ENCODE measurements at places on chromosomes 2 and 18.

GRCh38 chr2:64220265-64220664 lies 76.0 kb upstream of the PELI1 start:
- no peak for DNase-seq

GRCh38 chr2:222451224-222451674 lies 26.9 kb downstream of the SGPP2 start:
- no peak for DNase-seq

- no peak for DNase-seq
These were observed 14.8 kb upstream of the IMP4 start for GRCh38 chr2:130327703-130328527.

DNA sequence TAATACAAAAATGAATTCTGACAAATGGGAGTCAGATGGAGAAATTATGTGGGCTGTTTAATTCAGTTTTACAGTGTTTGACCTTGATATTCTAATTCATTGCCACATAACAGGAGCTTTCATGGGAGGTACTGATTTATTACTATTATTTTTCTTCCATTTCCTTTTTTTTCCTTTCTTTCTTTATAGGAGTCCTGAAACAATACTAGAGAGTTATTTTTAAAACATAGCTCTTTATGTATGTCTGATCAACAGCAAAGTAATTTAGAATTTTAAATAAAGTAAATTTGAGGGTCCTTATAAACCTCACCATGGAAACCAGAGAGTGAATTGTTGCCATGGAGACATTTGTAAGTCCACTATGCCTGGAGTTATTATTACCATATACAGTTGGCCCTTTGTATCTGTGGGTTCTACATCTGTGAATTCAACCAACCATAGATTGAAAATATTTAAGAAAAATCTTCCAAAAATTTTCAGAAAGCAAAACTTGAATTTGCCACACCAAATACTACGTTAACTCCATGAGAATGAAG lies 40.9 kb upstream of the PPP4R1 start:
- DNase-seq: no peak

GRCh38 chr2:152686321-152686720 lies 30.9 kb downstream of the PRPF40A start:
- DNase-seq: no peak

DNA sequence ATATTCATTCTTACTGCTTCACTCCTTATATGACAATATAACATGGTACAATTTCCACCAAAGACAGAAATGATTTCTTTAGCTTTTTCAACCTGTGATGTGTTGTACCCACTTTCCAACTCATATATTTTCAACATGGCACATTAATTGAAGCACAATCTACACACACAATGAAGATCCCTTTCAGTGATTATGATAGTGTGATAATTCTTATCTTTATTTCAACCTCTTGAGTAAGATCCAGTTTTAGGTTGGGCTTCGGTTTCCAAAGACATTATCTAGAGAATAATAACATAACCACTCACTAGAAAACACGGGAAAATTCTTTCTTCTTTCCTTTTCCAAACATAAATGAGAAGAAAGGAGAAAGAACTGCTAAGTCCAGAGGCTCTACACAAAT lies 3.4 kb upstream of the DSG3 start:
- DNase-seq: no peak

- no peak for DNase-seq
These were observed 1.8 kb downstream of the GPD2 start for GRCh38 chr2:156437931-156438410.

GRCh38 chr2:44566059-44566458 lies 204.3 kb downstream of the CAMKMT start:
- no peak for DNase-seq

DNA sequence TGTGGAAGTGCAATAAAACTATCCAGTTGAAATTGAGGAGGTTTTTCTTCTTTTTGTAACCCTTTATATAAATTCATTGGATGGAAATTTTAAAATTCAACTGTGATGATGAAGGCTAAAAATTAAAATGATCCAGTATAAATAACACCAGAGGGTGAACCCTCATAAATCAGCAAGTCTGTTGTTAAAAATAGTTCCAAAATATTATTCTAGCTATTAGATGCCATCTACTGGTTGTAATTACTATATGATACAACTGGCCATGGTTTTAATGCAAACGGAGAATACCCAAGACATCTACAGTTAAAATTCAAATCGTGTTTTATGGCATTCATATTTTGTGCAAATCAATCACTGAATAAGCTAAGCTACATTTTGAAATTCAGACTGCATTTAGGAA lies 53.8 kb downstream of the TMEM200C start:
- no peak for DNase-seq

- no peak for DNase-seq
These were observed 146.7 kb downstream of the RPIA start for GRCh38 chr2:88838165-88838635.

DNA sequence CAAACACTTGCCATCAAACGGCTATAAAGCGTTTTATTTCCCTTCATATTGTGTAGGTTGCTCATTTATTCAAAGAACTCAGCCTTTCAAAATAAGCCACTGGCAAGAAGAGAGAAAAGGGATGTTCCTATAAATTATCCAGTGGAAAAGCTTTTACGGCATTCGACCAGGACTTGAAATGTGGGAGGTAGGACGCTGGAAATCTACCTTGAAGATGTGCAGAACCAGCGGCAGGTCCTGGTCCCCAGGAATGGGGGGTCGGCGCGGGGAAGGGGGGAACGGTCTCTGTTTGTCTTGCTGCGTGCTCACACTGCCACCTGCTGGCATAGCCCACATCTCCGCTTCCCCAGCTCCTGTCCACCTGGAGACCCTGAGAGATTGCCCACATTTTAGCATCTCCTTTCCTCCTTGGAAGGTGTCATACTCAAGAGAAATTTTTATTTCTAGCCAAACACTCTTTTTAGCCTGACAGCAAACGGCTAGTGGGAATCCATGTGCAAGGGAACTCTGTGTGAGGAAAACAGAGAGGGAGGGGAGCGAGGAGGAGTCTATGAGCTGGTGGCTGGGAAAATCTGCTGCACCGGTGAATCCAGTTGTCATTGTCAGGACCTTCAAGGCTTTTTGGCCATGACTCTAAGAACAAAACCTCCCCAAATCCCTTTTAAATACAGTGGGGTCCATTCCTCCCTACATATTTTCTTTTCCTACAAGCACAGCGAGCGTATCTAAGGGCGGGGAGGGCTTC lies 349.0 kb upstream of the PKDCC start:
- peak; percentile 20 for DNase-seq

- no peak for DNase-seq
These were observed 421.3 kb downstream of the NYAP2 start for GRCh38 chr2:225820826-225821225.

DNA sequence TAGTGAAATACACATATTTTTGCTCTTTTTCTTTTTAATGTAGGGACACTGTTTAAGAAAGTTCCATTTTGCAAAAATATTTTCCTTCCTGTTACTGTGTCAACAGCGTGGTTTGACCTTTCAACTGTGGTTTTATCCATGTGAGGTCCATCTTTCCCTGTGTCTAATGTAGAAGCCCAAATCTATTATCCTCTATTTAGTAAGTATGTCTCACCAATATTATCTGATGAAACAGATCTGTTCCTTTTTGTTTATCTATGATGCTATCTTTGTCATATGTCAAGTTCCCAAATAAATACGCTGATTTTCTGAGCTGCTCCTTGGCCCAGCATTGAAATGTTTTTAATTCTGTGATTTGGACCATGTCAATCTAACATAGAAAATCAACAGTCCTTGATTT lies 3.5 kb upstream of the ARHGAP15 start:
- DNase-seq: no peak

DNA sequence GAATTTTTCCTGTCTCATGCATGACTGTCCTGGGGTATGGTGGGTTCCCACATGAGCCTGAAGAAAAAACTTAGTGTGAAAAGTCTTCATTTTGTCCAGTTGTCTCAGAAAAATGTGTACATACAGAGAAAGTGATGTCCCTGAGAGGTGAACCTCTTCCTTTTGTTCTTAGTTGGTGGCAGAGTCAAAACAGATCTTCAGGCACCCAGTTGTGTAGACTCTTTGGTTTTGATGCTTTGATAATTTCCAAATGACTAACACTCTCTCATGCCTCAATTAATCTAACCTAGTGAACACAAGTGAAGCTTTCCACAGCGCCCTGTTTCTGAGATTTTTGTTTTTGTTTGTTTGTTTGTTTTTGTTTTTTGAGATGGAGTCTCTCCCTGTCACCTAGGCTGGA lies 273.5 kb downstream of the PIK3C3 start:
- no peak for DNase-seq

- no peak for DNase-seq
These were observed 227.9 kb upstream of the SIX2 start for GRCh38 chr2:45237128-45237527.

- no peak for DNase-seq
These were observed 545.0 kb downstream of the SOX11 start for GRCh38 chr2:6237039-6237660.

DNA sequence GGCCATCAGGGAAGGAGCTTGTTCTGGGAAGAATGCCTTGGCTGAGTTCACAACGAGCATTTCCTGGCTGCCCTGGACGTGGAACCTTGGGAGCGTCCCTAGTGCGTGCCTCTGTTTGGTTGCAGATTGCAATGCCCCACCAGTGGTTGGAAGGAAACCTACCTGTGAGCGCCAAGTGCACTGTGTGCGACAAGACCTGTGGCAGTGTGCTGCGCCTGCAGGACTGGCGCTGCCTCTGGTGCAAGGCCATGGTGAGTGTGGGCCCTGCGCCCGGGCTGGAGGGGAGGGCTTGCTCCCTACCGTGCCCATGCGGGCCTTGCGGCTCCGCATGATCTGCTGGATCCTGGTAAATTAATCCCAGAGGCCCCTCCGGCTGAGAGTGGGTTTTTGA lies 81.9 kb downstream of the DGKD start:
- no peak for DNase-seq

GRCh38 chr2:53865962-53866361 lies 6.2 kb upstream of the GPR75 start:
- DNase-seq: no peak

- DNase-seq: no peak
These were observed 99.6 kb downstream of the METTL8 start for GRCh38 chr2:171334171-171334570.

DNA sequence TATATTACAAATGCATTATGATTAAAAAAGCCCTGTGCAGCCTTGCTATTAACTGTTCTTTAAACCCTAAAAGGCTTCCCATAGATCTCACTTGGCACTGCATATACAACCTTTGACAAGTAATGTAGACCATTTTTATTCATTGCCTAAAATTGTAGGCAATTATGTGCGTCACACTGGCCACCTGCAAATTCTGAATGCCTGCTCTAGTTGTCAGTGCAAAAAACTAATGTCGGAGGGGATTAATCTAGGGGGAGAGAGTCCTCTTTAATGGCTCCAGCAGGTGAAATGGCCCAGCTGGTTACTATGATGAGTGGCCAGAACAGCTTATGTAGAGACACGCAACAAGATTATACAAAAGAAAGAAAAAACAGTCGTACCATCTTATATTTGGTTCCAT lies 123.2 kb downstream of the OLA1 start:
- DNase-seq: no peak

GRCh38 chr2:171545086-171545485 lies 22.8 kb downstream of the CYBRD1 start:
- DNase-seq: no peak

DNA sequence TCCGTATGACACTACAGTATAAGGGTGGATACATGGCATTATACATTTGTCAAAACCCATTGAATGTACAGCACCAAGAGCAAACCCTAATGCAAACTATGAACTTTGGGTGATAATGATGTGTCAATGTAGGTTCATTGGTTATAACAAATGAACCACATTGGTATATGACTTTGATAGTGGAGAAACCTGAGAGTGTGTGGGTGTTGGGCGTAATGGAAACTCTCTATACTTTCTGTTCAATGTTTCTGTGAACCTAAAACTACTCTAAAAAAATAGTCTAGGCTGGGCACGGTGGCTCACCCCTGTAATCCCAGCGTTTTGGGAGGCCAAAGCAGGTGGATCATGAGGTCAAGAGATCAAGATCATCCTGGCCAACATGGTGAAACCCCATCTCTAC lies 6.5 kb upstream of the ACTG2 start:
- peak; percentile 58 for DNase-seq

DNA sequence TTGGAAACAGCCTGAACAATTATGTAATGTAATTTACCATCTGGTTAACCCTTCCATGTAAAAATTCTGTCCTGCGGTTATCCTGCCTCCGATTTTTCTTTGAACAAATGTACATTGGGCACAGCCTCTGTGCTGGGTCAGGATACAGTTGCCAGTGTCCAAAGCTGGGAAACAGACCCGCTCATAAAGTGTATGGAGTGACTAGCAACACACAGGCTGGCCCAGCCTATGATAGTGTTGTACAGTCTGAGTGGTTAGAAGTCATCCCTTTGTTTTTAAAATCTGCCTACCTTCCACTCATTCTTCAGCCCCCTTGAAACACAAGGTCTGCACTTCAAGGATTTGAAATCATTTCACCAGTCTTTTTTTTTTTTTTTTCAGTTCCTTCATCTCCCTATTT lies 50.1 kb downstream of the FEZ2 start:
- DNase-seq: no peak

GRCh38 chr18:55318951-55319441 lies 269.0 kb downstream of the TCF4 start:
- DNase-seq: no peak

DNA sequence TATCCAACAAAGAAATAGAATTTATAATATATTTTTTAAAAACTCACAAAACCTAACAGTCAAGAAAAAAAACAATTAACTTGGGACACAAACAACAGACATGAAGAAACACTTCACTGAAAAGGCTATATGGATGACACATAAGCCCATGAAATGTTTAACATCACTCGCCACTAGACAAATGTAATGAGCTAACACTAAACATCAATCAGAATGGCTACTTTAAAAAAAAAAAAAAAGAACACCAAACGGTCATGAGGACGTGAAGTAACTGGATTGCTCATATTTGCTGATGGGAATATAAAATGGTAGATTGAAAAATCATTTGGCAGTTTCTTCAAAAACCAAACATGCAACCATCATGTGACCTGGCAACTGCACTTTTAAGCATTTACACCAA lies 97.3 kb upstream of the RGPD4 start:
- no peak for DNase-seq

GRCh38 chr2:73307720-73308119 lies 14.4 kb upstream of the EGR4 start:
- DNase-seq: no peak

DNA sequence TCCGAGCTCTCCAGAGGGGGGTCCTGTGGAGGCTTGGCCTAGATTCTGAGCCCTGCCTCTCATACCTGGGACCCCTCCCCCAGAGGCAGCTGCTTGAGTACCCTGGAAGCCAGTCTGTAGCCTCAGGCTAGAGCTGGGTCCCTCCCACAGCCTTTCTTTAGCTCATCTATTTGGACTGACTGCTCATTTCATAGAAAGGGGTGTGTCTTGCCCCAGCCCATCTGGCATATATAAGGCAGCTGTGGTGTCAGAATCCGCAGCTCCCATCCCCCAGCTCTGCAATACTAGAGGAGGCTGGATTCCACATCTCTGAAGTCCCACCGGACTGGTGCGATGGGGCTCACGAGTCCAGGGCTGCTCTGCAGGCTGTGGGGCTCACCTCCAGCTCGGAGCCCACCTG lies 26.1 kb downstream of the MPHOSPH10 start:
- DNase-seq: no peak

GRCh38 chr18:67514901-67515540 lies 1.5 kb downstream of the DSEL start:
- DNase-seq: no peak

Measured in stimulated activated CD4-positive, alpha-beta T cell treated with anti-CD3 and anti-CD28 coated beads, Interleukin-2, amount 100 ng/mL, for 24 hours (primary cell).